Myocyte (in vitro differentiated cells): ENCODE measurements at places on chromosomes 2 and 18.

DNA sequence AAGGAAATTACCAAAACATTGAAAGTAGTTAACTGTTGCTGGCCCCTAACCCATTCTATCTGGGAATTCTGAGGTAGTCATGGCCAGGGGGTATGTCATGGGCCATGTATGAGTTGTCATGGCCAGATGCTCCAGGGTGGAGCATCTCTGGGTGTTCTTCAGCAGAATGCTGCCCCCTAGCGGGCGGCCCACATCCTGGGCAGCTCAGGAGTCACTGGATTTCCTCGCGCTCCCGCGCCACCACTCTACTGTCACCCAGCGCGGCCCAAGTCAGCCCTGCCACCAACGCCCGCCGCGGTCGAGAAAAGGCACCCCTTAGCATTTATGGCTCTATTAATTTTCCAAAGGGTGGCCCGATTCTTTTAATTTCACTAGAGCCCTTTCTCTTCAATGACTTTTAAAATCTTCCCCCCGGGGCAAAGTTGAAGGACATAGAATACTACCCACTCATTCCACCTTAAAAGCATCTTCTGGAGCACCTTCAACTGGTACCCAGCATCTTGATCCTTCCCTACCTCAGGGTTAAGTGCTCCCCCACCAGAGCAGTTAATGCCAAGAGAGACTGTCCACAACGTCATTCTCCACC is 41.6 kb downstream of the PKDCC start:
- DNase-seq, result no peak

- DNase-seq, result no peak
Observed at GRCh38 chr2:64661741-64662169, 8.0 kb upstream of the SERTAD2 start.

- no peak for DNase-seq
Observed at GRCh38 chr2:179248024-179248348, 16.6 kb downstream of the SESTD1 start.

DNA sequence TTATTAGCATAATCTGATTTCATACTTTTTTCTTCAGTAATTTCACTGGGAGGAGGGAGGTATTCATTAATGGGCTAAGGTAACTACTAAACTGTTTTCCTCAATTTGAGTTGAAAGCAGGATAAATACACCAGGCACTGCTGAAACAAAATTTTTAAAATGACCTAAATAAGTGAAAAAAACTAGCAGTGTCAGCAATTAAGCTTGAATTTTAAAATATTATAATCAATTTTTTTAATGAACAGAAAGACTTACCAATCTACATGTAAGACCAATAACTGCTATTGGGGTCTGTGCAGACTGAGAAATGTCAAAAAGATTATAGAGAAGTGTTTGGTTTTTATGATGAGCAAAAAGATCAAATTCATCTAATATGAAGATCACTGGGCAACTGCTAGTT is 68.4 kb downstream of the ORC4 start:
- no peak for DNase-seq

DNA sequence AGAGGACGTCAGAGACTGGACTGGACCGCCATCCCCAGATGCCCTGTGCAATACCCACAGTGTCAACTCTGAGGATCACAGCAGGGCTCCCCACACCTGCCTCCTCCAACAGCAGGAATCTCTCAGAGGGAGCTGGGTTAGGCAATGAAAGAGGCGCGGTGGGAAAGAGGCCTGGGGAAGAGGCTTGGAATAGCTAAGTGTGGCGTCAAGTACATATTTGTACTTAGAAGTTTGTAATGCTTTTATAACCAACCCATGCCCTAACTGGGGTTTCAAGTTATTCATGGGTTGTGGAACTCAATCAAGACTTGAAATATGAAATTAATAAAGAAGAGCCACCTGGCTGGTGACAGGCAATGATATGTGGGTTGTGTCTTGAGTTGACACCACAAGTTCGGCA is 28.7 kb downstream of the CYP26B1 start:
- DNase-seq, result no peak

DNA sequence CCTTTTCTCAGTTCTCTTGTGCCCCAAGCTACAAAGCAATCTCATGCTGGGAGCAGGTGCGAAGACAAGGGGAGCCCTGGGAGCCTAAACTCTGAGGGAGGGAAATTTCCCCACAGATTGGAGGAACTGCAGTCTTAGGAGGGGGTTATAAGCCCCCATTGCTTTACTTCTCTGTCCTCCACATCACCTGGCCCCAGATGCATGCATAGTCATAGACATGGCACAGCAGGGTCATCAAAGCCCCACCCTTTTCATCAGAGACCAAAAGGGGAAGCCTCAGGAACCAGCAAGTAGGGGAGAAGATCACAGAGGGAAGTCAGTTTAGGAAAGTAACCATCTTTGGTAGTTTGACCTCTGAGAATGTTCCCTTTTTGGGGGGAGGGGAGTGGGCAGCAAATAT is 33.7 kb downstream of the LANCL1 start:
- DNase-seq, result no peak

DNA sequence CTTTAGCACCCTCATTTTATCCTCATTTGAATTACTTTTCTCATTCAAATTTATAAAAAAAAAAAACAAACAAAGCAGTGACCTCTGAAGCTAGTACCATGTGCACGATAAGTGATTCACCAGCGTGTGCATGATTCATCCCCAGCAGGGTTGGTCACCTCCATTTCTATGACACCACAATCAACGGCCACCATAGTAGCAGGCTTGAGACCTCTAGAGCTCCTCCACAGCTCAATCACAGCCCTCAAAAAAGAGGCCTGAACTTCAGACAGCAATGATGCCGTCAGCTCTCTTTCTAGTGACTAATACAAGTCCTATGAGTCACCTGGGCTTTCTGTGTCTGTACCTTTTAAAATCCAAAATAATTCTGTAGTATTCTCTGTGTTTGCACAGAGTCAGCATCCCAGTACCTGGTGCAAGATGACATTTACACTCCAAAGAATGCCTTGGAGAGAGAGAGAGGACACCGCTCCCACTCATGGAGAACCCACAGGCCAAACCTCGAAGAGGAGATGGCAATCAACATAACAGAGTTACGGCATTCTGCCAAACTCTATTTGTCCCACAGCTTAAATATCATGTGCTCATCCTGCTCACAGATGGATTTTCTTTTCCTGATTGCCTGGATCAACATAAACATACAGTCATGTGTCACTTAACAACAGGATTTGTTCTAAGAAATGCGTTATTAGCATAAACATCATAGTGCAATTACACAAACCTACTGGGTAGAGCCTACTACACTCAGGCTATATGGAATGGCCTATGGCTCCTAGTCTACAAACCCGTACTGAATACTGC is 58.7 kb downstream of the L3MBTL4 start:
- DNase-seq, result no peak

GRCh38 chr2:181948227-181948626 is 37.4 kb upstream of the PPP1R1C start:
- peak; percentile 57 for DNase-seq

- no peak for DNase-seq
Observed at GRCh38 chr2:85678377-85678776, 10.4 kb upstream of the SFTPB start.

- no peak for DNase-seq
Observed at GRCh38 chr2:127515383-127515915, 10.8 kb downstream of the IWS1 start.

DNA sequence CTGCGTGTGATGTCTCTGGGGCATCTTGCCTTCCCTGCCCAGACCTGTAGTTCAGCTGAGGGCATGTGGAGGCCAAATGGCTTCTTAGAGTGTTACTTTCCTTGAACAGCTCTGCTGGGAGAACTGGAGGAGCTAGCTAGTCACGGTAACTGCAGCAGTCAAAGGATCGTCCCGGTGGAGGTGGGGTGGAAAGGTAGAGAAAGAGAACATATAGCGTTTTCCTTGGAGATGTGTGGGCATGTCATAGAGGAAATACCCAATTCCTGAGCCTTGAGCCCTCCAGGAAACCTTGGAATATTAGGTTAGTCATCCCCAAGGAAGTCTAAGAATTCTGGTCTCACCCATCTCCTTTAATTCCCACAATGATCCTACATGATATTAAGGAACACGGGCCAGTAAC is 33.5 kb upstream of the IL37 start:
- no peak for DNase-seq

- no peak for DNase-seq
Observed at GRCh38 chr2:89848763-89849368, 1157.4 kb downstream of the RPIA start.

- peak; percentile 24 for DNase-seq
Observed at GRCh38 chr2:195029804-195030654, 627.0 kb upstream of the SLC39A10 start.

GRCh38 chr2:219506802-219507526 is 7.3 kb upstream of the ASIC4 start:
- no peak for DNase-seq

- no peak for DNase-seq
Observed at GRCh38 chr2:59449274-59449673, 1104.2 kb downstream of the BCL11A start.

DNA sequence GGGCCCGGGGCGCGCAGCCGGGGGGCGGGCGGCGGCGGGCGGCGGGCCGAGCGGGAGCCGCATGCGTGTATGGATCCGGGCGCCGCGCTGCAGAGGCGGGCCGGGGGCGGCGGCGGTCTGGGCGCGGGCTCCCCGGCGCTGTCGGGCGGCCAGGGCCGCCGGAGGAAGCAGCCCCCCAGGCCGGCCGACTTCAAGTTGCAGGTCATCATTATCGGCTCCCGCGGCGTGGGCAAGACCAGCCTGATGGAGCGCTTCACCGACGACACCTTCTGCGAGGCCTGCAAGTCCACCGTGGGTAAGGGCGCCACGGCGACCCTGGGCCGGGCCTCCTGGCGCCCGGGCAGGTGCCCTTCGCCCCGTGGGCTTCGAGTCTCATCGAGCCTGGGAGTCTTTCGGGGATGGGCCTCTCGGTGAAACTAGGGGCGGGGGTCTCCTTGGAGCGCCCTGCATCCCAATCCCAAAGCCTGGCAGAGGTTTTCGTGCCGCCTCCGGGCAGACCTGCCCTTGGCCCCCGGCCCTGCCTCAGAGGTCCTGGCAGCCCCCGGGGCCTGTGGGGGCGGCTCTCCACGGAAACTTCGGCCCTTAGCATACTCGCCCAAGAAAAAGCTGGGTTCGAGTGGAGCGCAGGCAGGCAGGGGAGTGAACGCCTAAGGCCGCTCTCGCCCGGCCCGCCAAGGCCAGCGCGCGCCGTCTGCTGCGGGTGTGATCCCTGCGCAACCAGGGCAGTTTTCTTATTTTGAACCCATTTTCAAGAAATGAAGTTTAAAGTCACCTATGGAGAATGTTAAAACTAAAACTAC is 622 bp downstream of the RAB12 start:
- no peak for DNase-seq

GRCh38 chr18:34121200-34121721 is 103.5 kb downstream of the NOL4 start:
- DNase-seq, result peak; percentile 13

- no peak for DNase-seq
Observed at GRCh38 chr18:63206433-63207142, 113.0 kb downstream of the BCL2 start.

DNA sequence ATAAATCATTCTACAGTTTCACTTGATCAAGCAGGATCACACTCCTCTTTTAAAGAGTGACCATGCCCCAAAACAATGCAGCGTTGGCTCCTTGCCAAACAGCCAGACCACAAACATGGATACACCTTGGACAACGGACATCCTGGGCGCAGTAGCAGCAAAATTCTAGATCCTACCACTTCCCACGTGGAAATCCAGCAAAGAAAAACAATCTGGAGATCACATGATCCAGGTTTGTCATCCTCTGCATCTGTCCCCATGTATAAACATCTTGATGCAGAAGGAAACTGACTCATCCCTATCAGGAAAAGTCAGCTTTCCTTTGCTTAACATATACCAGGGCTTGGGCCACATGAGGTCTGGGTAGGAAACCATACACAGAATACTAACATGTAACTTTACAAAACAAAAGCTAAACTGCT is 53.1 kb downstream of the ZNF521 start:
- peak; percentile 86 for DNase-seq

DNA sequence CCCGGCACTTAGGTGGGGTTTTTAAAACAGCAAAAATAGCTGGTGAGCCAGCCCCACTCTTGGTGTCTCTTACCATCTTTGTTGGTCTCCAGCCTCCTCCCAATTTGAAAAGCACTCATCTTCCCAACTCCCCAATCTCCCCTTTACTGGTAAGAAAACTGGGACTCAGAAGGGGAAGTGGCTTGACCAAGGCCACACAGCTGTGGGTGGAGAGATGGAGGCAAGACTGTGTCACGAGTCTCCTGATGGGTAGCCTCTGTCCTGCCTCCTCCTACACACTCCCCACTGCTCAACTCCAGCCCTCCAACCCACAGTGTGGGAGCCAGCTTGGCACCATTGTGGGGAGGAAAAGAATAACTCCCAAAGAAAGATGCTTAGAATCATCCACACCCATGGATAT is 140.4 kb downstream of the SMAD2 start:
- no peak for DNase-seq

GRCh38 chr2:157940024-157940423 is 63.9 kb upstream of the ACVR1 start:
- DNase-seq, result no peak

DNA sequence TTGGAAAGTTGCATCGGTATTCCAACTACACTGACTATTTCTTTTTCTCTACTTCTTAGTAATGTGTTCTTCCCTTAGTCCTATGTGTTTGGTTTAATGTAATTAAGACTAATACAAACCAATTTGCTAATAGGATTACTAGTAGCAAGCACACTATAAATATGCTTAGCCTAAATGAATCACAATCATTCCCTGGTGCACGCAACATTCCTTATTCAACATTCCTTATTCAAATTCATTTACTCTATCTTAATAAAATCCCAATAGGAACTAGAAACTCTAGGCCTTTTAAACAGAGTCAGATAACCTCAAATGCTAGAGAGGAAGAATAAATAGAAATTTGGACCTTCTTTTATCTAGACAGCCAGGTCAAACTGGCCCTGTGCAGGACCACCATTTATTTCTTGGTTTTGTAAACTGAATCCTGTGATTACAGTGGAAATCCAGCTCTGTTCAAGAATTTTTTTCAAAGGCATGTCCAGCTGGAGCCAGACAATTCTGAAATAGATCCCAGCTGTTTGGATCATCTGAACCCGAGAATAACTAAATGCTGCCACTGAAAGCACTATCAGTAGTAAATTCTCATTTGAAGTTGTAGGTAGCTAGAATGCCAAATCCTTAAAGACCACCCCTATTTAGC is 103.1 kb downstream of the PPP1R1C start:
- DNase-seq, result peak; percentile 49

- DNase-seq, result no peak
Observed at GRCh38 chr2:168064011-168064998, 183.1 kb downstream of the STK39 start.

DNA sequence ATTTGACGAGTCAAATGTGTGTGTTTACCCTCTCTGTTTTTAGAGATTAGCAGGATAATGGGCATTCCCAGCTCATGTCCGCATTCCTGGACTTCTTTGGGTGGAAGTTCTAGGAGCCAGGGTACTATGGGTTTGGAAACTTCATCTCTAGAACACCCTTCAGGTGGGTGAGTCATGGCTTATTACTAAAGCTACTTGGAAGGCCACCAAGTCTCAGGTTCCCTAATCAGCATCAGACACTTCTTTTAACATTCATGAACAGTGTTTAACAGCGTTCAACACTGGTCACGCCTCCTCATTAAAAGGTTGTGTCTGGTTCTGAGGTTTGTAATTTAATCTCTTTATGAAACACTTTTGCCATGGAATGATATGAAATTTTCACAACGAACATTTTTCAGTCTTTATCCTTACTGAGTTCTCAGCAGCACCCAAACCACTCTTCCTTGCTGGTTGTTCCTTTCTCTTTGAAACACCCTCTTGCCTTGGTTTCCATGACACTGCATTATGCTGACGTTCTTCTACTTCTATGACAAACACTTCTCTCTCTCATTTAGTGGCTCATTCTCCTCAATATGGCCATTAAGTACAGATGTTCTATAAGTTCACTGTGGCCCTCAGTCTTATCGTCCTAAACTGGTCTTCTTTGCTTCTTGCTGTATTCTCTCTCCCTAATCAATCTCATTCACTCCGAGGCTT is 49.3 kb downstream of the MMADHC start:
- no peak for DNase-seq
